ENCODE measurements at places on chromosomes 3 and 15.
A peak's percentile ranks its signal among the peaks of the same experiment; 100 is the strongest.

DNA sequence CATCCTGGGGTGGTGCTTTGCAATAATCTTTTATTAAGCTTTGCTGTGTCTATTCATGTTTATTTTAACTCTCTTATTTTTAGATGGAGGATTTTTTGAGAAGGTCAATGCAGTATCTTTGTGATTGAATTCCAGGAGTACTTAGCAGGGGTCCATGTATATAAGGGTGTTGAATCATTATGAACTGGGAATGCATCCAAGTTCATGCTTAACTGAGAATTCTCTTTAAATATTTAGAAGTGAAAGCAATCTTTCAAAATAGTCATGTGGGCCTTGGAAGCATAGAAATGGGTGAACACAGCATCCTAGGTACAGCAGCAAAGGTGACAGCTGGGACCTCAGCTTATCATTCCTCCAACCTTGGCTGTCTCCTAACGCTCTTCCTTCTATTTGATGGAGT is 27.3 kb downstream of the SPTSSB start:
- no peak for DNase-seq

DNA sequence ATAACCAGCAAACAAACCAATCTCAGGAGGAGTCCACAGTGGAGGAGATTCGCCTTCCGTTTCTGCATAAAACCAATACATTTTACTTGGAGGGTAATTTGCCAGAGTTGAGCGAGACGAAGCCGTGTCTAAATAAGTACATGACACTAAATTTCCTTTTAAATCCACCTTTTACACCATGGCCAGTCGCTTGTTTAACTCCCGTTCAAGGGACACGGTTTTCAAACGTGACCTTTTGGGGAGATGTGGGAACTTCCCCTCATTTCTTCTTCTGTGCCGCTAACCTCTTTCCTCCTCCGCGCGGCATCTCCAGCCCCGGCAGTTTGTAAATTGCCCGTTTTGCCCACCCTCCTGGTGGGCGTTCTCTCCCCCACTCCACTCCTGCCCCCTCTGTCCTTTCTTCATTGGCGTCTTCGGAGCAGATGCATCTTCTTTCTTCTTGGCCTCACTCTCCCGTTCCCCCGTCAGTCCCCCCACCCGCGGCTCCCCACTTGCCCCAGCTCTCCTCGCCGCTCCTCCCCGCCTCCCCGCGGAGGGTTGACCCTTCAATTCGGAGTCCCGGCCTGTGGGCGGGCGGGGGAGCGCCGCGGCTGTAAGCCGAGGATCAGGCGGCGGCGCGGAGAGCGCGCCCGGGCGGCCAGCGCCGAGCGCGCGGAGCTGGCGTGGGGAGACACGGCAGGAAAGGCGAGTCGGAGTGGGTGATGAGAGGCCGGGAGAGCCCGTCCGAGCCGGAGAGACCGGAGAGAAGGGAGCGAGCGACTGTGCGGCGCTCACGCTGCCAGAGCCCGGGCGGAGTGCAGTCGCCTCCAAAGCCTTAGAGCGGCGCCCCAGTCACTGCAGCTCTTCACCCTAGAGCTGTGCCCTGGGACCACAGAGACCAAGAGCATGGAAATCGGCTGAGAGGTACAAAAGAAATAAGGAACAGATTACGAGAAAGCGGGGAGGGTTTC is at the start of gene NLGN1:
TSS of gene NLGN1 (plus strand) at position 584 of the 950 bp plus-strand sequence.
- peak; percentile 75 for DNase-seq

GRCh38 chr3:178714925-178715832 is 178.9 kb downstream of the KCNMB2 start:
- DNase-seq: no peak

GRCh38 chr3:138078901-138079344 is 36.5 kb downstream of the DZIP1L start:
- no peak for DNase-seq

All from thyroid gland (tissue), 4 donors.